A549 treated with dexamethasone at 1 μM for 4 hours (cell line): ENCODE measurements at places on chromosomes 7 and 10. TPM values are rescaled to one million over a fixed set of nuclear protein-coding genes. Genes with fewer than 3 reads are reported as not detected.

CLDN3 gene
- 1.3 to 3.6 TPM (median 3.0 TPM) in 5 replicates for total RNA-seq

GPR146 gene
- 0.79 to 2.0 TPM (median 1.6 TPM) in 5 replicates for total RNA-seq

KCND2 gene
- not detected in 5 replicates for total RNA-seq

PUS7 gene
- total RNA-seq, result 25.4 to 30.8 TPM (median 28.2 TPM) in 5 replicates

CTBP2 gene
- total RNA-seq, result 101 to 141 TPM (median 139 TPM) in 5 replicates

DPYSL4 gene
- 14.0 to 20.2 TPM (median 19.3 TPM) in 5 replicates for total RNA-seq

MEOX2 gene
- total RNA-seq, result not detected in 5 replicates

SHH gene
- 0.34 to 0.61 TPM (median 0.50 TPM) in 5 replicates for total RNA-seq

LIPA gene
- total RNA-seq, result 43.9 to 52.4 TPM (median 47.2 TPM) in 5 replicates

PTPN20 gene
- 3.6 to 4.4 TPM (median 3.7 TPM) in 5 replicates for total RNA-seq

LIPF gene
- total RNA-seq, result not detected in 5 replicates

FEZF1 gene
- not detected in 5 replicates for total RNA-seq

PKD2L1 gene
- 0.11 to 0.38 TPM (median 0.19 TPM) in 5 replicates for total RNA-seq

NUTM2D gene
- total RNA-seq, result 0.97 to 1.7 TPM (median 1.4 TPM) in 5 replicates

SMO gene
- 10.6 to 14.5 TPM (median 12.6 TPM) in 5 replicates for total RNA-seq

C10orf53 gene
- total RNA-seq, result not detected in 5 replicates

ATG9B gene
- total RNA-seq, result 0.39 to 0.69 TPM (median 0.61 TPM) in 5 replicates

NRG3 gene
- total RNA-seq, result not detected in 5 replicates

GPNMB gene
- total RNA-seq, result 2.8 to 4.6 TPM (median 3.4 TPM) in 5 replicates

MASTL gene
- total RNA-seq, result 18.2 to 21.2 TPM (median 19.9 TPM) in 5 replicates

ZNF804B gene
- not detected in 5 replicates for total RNA-seq

SEMA3A gene
- total RNA-seq, result 4.4 to 6.4 TPM (median 5.2 TPM) in 5 replicates

CDHR1 gene
- total RNA-seq, result 0.05 to 0.15 TPM (median 0.11 TPM) in 5 replicates

SFRP5 gene
- total RNA-seq, result 2.1 to 3.4 TPM (median 3.3 TPM) in 5 replicates

ACHE gene
- 1.6 to 3.3 TPM (median 2.6 TPM) in 5 replicates for total RNA-seq

MAD1L1 gene
- 18.8 to 29.1 TPM (median 22.3 TPM) in 5 replicates for total RNA-seq

TMED4 gene
- total RNA-seq, result 46.4 to 52.2 TPM (median 47.9 TPM) in 5 replicates

SDHAF3 gene
- total RNA-seq, result 19.0 to 36.4 TPM (median 23.9 TPM) in 5 replicates

ZNF853 gene
- 2.1 to 3.4 TPM (median 2.5 TPM) in 5 replicates for total RNA-seq

DNA2 gene
- 7.9 to 11.2 TPM (median 9.8 TPM) in 5 replicates for total RNA-seq

NKX1-2 gene
- 0.02 to 0.08 TPM (median 0.05 TPM) in 4 of 5 replicates, not detected in the other for total RNA-seq

CYP3A7 gene
- total RNA-seq, result not detected in 5 replicates

OR9A2 gene
- not detected in 5 replicates for total RNA-seq

AKR1C8 gene
- total RNA-seq, result 0.07 to 0.14 TPM (median 0.08 TPM) in 5 replicates

PIP gene
- total RNA-seq, result 0.19 to 0.32 TPM (median 0.23 TPM) in 3 of 5 replicates, not detected in the others

SEPHS1 gene
- total RNA-seq, result 62.4 to 69.8 TPM (median 63.7 TPM) in 5 replicates

H2BK1 gene
- not detected in 5 replicates for total RNA-seq

EPO gene
- 0.06 TPM in 1 of 5 replicates, not detected in the others for total RNA-seq

FXYD4 gene
- not detected in 5 replicates for total RNA-seq

NME8 gene
- not detected in 5 replicates for total RNA-seq

GJD4 gene
- 0.05 to 0.06 TPM in 2 of 5 replicates, not detected in the others for total RNA-seq

OR9A4 gene
- total RNA-seq, result not detected in 5 replicates

HTR7 gene
- 0.14 to 0.39 TPM (median 0.18 TPM) in 5 replicates for total RNA-seq

MPP7 gene
- 0.02 to 0.25 TPM (median 0.12 TPM) in 5 replicates for total RNA-seq

BTRC gene
- 8.1 to 12.8 TPM (median 11.2 TPM) in 5 replicates for total RNA-seq
